ENCODE measurements at places on chromosomes 12 and 14.
A peak's percentile ranks its signal among the peaks of the same experiment; 100 is the strongest.

DNA sequence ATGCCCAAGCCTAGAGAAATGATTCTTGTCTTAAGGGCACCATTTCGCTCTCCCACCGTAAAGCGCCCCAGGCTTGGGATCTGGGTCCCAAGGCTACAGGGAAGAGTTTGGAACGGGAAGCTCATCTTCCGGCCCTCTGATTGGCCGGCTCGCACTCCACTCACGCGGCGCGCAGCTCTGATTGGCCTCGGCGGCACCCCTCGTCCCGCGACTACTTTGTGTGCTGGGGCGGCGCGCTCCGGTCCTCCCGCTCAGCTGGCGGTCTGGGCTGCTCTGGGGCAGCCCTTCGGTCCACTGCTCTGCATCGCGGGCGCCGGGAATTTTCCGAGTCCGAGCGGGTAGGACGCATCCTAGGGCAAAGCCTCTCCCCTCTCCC lies 886 bp upstream of the FUT8 start:
- DNase-seq, result peak; percentile 75

DNA sequence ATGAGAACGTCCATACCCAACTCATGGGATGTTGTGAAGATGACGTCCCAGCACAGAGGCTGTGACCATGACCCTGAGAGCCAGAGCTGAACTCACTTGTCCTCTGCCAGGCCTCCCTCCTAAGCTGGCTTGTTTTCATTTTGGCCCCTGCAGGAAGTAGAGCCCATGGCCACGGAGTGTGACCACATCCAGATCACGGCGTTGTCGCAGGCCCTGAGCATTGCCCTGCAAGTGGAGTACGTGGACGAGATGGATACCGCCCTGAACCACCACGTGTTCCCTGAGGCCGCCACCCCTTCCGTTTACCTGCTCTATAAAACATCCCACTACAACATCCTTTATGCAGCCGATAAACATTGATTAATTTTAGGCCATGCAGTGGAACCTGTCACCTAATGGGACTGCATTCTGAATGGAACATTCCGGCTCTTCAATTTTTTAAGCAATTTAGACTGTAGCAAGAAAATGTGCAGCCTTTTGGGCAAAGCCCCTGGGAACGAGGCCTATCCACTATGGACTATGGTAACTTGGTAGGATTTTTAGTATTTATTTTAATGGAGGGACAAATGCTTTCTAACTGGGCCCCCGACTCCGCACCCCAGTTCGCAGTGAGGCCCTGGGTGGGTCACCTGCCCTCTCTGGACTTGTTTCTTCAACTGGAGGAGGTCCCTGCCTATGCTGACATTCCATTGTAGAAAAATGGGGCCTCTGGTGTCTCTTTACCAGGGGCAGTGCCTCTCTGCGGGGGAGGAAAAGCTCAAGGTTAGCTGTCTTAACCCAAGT lies 19.6 kb downstream of the OTUB2 start:
- no peak for DNase-seq

- peak; percentile 22 for DNase-seq
Measured at GRCh38 chr12:51217133-51217967, 512 bp downstream of the POU6F1 start.

DNA sequence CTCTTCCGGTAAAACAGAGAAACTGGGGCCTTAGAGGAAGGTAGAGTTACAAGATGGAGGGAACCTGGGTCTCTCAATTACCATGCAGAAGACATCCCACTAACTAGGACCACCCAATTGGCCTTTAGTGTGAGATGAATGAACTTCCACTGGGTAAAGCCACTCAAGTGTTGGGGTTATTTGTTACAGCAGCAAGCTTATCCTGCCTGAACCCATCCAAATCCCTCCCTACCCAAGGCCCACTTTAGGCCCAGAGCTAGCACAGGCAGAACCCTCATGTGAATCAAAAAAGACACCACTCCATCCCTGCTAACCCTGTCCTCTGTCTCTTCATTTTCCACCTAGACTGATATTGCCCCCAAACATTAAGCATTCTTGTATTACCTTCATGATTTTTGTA lies 746.7 kb upstream of the TBX3 start:
- no peak for DNase-seq

GRCh38 chr12:5742258-5742657 lies 202.8 kb downstream of the ANO2 start:
- no peak for DNase-seq

DNA sequence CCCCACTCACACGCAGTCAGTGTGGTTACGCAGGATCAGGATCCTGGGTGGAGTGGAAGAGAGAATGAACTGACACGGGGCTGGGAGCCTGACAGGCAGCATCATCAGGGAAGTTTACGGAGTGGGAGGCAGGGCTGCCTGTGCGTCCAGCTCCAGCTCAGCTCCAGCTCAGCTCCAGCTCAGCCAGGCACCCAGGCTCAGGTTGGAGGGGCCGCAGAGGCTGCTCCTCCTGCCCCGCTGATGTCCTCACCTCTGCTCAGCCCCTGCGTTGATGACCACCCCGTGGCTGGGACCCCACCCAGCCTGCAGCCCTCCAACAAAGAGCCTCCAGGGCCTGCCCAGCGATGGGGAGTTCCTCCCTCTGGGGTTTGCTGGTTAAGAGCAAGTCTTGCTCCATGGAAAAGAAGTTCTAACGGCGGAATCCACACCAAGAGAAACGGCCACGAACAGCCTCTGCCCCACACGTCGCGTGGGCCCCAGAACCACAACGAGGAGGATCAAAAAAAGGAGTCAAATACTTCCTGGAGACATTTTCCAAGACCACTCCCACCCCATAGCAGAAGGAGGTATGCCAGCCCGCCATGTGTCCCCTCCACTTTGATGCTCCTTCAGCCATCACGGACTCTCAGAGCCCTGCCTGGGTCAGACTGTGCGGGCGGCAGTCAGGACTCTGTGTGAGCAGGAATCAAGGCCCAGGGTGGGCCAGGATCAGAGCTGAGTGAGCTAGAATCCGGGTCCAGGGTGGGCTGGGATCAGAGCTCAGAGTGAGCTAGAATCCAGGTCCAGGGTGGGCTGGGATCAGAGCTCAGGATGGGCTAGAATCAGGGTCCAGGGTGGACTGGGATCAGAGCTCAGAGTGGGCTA lies 17.7 kb upstream of the C14orf180 start:
- DNase-seq, result no peak

GRCh38 chr12:117125272-117125613 lies 26.0 kb upstream of the TESC start:
- DNase-seq, result no peak

- no peak for DNase-seq
Measured at GRCh38 chr12:23113781-23114180, 488.8 kb downstream of the ETNK1 start.

DNA sequence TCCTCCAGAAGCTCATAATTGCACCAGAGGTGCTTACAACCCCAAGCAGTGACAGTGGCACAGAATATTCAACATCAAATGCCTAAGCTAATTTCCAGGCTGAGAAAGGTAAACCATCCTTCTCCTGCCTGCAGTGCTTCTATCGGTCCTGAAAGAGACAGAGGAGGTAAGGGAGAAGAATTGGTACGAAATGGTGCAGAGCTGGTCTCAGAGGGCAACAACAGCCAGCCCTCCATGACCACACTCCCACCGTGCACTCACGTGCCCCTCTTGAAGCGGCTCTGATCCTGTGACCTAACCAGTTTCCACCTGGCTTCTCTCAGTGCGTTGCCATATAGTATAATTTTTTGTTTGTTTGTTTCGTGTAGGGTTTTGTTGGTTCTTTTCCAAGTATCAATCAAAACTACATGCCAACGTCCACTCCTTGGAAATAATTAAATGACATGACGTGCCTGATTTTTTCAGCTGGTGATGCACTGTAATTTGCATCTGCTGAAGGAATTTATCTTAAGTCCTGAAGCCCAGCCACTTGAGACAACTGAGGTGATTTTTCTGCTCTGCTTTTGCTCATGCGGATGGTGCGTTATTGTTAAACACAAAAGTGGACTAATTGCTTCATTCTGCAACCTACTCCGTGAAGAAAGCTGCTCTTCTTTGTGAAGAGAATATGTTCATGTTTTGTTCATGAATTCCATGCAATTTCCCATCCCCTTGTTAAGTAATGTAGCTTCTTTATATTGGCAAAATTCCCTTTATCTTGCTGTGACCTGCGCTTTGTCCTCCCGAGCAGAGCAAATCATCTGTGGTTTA lies 1.3 kb upstream of the ATP2A2 start:
- DNase-seq, result no peak

Data from activated T-cell treated with anti-CD3 and anti-CD28 coated beads for 48 hours (primary cell).